ENCODE measurements at places on chromosomes 1 and 21.

DNA sequence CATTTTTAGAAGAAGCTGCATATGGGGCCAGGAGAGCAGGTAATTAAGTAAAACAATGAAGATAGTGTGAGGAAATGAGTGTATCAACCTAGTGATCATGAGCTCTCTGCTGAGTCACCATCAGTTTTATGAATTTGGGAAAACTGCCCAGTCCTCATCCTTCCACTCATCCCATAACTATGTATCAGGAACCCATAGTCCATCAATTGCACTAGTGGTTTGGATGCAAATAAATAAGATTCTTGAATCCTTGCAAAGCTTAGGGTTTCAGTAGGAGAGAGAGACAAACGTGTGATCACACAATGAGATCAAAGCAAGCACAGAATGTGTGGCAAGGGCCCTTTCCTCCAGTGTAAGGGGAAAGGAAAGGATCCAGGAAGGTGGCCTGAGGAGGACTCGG, 145.6 kb downstream of the ZZZ3 start:
- DNase-seq, result no peak

- peak; percentile 3 for DNase-seq
Observed at GRCh38 chr21:24290151-24290833, 1317.0 kb downstream of the MRPL39 start.

- DNase-seq, result no peak
Observed at GRCh38 chr21:44291078-44291935, 5.6 kb downstream of the AIRE start.

DNA sequence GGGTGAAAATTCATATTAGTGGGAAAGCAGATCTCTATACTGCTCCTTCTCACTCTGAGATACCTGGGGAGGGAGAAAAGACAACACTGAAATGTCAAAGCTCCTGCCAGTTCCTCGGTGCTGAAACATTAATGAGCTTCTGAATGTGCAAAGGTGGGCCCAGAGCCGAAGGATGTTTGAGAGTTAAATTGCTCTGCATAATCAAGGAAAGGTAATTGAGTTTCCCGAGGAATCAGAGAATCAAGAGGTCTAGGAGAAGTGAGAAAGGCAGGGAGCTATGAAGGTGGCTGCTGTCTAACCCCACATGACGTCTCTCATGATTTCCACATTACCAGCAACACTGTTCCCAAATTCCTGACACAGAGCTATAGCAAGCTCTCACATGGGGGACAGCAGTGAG, 346.7 kb downstream of the SMYD3 start:
- no peak for DNase-seq

GRCh38 chr1:18686540-18686939, 55.9 kb downstream of the PAX7 start:
- DNase-seq, result no peak

GRCh38 chr1:209884665-209885117, 53.3 kb upstream of the SYT14 start:
- no peak for DNase-seq

- DNase-seq, result no peak
Observed at GRCh38 chr1:18879791-18880309, 20.4 kb upstream of the TAS1R2 start.

- DNase-seq, result no peak
Observed at GRCh38 chr1:247345881-247346280, 14.2 kb upstream of the ZNF496 start.

All from CD4-positive, alpha-beta T cell treated with Interferon alpha-2 for 1 hour (primary cell).